GM03348 (cell line): ENCODE measurements at places on chromosomes 3 and 15.

- no peak for DNase-seq
Measured at GRCh38 chr3:35549690-35550089, 89.6 kb upstream of the ARPP21 start.

DNA sequence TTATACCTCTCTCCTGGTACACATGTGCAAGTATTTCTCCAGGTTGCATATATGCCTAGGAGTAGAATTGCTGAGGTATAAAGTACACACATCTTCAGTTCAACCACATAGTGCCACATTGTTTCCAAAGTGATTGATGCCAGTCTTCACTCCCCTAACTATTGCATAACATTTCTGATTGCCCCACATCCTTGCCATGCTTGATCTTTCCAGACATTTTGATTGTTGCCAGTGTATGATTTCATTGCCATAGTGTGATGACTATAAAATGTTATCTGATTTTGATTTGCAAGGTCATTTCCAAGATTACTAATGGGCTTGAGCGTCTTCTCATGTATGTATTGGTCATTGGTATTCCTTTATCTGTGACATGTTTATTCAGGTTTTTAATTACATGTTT is 61.1 kb upstream of the MLF1 start:
- no peak for DNase-seq

DNA sequence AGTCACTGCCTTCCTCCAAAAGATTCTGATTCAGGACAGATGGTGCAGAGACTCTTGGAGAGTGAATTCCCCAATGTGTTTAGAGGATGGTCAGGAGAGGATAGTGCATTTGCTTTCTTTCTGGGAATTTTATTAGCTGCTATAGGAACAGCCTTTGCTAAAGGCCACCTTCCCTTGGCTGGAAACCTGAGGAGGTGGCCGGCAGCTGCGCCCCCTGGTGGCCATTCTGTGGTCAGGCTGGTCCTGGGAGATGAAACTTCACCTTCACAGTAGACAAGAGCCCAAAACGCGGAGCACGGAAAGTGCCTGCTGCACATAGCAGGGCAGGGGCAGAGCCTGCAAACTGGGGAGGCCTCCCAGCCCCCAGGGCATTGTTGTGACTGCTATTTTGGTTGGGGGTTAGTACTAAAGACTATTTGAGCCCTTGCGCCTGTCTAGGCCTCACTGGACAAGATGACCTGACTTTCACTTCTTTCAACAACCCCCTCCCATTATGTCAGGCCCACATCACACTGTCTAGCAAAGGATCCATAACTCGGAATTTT is 34.3 kb downstream of the SEC22C start:
- peak; percentile 86 for DNase-seq

DNA sequence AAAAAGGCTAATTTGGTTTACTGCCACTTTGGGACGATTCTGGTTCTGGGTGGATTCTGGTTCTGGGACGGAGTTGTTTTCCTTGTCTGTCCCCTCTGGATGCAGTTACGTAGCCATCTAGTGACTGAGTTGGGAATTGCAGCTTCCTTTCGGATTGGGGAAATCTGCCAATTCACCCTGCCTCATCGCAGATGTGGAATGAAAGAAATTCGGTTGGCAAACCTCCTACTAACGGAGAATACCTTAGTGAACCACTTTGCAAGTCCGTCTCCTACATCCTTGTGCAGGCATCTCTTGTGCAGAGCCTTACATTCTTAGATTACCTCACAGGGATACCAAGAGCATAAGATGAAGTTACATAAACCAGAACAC is 31.5 kb upstream of the AP4E1 start:
- DNase-seq: peak; percentile 89

DNA sequence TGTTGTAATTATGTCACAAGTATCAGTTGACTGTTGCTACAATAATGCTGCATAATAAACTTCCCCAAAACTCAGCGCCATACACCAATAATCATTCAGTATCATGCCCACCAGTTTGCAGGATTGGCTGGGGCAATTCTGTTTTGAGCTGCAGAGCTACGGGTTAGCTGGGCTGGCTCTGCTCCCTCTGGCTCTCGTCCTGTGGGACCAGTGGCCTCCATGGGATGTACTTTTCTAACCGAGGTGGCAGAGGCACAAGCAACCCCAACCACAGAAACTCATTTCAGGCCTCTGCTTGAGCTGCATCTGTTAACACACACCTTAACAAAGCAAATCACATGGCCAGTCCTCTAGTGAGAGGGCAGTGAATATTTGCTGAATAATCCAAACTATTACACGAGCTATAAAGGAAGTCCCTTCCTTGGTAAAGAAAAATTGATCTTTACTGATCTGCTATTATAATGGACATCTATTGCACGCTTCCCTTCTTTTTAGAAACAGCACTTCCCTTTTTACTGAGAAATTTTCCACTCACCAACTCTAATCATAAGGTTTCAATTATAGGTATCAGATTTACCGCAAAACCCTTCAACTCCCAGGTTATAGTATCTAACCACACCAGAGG is 10.9 kb upstream of the BCL2A1 start:
- DNase-seq: no peak

DNA sequence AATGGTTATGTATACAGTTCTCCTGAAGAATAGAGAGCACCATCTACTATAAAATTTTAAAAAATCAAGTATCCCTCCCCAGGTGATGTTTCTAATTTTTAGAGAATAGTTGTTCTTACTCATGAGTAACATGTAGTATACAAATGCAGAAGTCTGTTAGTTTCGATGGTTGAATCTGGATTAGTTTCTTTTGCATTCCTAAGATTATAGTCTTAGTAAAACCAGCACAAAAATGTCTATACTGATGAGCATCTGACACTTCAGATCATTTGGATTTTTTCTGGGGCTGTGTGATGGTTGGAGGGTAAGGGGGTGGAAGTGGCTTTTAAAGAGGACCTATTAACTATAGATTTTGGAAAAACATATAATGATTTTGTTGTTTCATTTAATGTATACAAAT is 167.3 kb upstream of the SGO1 start:
- no peak for DNase-seq

DNA sequence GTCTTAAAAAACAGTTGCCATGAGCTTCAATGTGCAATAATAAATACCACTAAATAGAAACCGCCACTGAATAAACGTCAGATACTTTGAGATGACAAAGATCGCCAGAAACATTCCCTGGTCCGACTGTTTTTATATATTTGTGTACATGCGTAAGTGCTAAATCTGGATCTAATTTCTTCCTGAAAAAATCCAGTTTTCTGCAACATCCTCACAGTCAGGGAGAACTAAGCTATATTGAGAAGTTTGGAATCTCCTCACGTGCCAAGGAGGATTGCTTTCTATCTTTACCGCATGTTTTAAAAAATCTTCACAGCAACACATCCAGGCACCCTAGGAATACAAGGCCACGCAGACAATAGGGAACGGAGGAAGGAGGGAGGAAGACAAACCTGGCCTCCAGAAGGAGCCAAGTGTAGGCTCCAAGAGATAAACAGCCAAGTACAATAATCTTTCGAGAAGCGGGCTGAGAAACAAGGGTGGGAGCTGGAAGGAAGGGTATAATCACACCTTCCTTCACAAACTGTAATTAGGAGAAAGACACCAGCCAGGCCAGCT is 5.7 kb downstream of the VGLL4 start:
- DNase-seq: peak; percentile 40

GRCh38 chr15:70799667-70800450 is 36.5 kb upstream of the UACA start:
- peak; percentile 91 for DNase-seq

DNA sequence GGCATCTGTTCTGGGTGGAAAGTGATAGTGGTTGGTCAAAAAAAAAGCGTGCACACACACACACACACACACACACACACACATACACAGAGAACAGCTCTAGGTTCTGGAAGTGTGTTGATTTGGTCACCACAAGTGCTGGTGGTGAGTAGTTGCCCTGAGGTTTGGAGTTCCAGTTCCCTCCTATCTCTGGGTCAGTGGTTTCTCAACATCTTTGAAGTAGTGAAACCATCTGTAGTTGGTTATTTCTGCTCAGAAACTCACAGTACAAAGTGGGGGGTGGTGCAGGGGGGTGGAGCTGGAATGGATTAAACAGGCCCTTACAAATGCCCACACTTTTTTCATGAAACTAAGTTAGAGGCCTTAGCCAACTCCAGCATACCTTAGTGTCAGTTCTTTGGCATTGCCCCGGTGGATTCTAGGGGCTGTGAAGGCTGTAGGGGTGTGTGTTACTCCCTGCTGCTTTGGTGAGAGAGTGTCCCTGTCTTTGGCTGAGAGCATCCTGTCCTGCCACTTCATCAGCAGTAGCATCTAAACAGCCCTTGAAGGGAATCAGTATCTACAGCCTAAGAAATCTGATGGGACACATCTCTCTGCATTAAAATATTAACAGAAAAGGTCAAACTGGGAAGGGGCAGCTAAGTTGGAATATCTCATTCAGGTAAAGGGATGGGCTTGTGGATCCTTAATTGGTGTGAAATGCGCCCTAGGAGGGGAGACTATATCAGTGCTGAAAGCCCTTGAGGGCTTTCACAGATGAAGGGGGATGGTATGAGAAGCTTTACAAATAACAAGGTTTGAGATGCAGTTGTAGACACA is 20.6 kb downstream of the SMAD3 start:
- DNase-seq: peak; percentile 81

- DNase-seq: peak; percentile 19
Measured at GRCh38 chr3:58792921-58793451, 126.4 kb upstream of the FAM3D start.

DNA sequence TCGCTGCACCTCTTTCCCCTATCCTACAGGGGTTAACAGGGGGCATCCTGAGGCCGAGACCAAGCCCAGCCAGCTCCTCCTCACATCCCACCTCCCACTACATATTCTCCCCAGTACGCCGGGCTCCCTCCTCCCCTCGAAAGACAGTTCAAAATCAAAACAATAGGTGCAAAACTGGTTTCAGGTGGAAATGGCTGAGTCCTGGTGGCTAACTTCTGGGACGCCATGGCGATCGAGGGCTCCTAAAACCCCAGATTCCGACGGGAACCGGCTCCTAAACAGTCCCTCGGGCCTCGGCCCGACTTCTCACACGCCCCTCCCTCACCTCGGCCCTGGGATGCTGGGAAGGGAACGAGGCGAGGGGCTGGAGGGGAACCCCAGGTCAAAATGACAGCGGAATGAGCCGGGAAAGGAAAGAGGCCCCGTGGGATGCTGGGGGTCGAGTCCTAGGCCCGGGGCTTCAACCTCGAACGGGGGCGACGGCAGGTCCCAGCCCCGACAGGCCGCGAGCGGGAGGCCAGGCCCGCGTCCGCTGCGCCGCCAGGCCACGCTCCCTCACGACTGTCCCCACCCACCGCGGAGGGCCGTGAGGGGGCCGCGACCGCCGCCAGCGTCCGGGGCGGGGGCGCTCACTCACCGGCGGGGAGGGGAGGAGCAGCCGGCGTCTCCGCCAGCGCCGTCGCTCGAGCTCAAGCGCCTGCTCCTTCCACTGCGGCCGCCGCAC is 492 bp downstream of the TMCC1 start:
- DNase-seq: no peak

- DNase-seq: peak; percentile 68
Measured at GRCh38 chr3:190064112-190064511, 56.6 kb downstream of the P3H2 start.

- peak; percentile 83 for DNase-seq
Measured at GRCh38 chr3:148943506-148944205, 47.7 kb upstream of the GYG1 start.

DNA sequence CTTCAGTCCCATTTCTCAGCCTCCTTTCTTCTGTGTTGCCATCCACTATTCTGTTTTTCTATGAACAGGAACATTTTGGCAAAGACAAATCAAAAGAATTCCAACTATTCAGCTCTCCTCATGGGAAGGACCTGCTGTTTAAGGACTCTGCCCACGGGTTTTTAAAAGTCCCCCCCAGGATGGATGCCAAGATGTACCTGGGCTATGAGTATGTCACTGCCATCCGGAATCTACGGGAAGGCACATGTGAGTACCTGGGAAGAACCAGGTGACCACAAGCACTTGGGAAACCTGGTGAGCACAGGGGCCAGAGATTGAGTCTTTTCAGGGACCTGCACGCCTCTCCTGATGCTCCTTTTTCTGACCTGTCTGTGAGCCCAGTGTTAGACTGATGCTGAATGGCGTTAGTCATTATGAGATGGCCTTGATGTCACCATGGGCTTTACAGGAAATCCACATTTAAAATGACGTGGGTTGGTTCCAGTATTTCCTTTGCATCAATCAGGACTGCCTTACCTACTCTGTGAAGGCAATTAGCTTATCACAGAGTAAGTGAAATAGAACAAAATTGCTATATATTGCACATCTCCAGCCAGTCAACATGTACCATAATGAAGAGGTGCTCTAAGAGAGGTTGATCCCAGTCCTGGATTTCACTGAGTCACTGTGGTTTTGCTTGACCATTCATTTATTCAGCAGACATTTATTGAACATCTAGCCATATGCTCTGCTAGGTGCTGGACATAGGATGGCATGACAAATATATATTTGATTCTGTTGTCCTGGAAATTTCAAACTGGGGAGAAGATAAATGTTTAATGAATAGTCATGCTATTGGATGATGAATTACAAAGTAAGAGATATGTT is 11.7 kb downstream of the TF start:
- no peak for DNase-seq

DNA sequence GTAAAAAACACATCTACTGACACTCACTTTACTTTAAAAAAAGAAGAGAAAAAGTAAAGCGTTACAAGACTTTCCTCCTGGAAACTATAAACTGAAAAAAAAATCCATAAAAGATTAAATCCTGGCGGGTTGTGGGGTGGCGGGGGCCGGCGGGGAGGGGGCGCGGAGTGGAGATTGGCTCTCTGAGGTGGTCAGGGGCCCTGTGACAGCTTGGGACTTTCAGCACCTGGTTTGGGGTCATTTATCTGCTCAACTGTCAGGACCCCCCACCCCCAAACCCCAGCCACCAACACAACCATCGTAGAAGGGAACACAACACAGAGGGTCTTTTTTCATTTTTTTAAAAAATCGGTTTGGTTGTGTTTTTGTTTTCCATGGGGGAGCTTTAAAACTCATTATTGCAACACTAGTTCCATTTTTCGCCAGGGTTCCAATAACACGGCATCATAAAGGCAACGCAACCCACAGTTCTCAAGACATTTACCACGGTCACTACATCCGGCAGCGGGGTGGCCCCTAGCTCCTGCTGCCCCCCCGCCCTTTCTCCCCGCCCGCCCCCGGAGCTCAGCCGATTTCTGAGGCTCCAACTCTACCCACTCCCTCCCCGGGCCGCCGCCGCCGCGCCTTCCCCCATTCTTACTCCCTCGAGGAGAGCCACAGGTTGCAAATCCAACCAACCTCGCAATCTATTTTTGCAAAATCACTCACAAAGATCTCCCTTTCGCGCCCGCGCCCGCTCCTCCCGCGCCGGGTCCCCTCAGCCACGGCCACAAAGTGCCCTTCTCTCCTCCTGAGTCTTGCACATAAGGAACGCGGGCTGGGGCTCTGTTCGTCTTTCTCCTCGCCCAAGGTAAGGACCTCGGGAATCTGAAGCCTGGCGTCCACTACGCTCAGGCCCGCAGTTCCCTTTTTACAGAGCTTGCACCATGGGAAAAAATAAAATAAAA is 1.8 kb downstream of the BCL6 start:
- peak; percentile 70 for DNase-seq

- no peak for DNase-seq
Measured at GRCh38 chr3:18789734-18790133, 358.6 kb upstream of the KCNH8 start.

DNA sequence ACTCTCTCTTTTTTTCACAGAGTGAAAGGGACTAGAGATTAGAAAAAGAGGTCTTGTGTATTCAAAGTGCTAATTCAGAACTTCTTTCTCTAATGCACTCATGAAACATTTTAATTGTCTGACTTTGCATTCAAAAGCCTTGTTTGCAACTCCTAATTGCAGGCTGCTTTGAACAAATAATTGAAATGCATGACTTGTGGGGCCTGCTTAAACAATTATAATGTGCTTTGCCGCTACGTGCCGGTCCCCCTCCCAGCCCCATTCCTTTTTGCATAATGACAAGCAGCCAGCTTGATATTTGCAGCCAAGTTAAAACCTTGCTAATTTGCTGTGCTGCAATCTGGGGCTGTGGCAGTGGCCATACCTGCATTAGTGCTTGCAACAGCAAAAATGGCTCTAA is 114.5 kb downstream of the FOXB1 start:
- no peak for DNase-seq
